ENCODE measurements at places on chromosomes 5 and 9.

DNA sequence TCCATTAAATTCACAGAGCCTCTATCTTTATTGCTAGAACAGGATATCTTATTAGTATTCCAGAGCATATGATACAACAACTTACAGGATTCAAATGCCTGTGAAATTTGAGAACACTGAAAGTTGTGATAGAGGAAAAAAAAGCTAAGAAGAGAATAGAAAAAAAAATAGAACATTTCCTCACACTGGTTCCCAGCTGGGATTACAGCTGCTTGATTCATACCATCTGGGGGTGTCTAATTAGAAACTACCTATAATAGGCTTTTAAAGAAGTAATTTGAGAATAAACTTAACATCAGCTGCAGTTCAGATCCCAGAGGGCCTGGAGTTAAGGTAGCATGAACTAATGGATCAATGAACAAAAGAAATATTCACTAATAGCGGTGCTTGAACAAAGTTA is 922.0 kb downstream of the CDH12 start:
- H3K4me3 ChIP-seq: no peak overlapping the region
- no peaks in the 10 kb centered on the region for H3K27me3 ChIP-seq
- no peaks in the 10 kb centered on the region for H3K36me3 ChIP-seq
- no peak for DNase-seq
- H3K4me1 ChIP-seq: no peaks in the 10 kb centered on the region

- no peaks in the 10 kb centered on the region for H3K4me1 ChIP-seq
Observed at GRCh38 chr9:73869264-73869663, 627.9 kb upstream of the RORB start.

DNA sequence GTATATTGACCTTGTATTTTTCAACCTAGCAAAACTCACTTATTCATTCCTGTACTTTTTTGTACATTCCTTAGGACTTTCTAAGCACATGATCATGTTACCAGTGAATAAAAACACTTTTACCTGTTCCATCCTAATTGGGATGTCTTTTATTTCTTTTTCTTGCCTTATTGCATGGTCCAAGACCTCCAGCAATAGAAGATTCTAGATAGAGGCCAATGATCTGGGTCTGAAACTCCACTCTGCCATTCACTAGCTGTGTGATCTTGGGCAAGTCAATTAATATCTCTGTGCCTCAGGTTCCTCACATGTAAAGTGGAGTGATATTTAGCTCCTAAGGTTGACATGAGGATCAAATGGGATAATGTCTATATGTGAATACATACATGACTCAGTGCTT is 8.5 kb upstream of the EXOSC2 start:
- peaks cover 37% of the 10 kb centered on the region for H3K27me3 ChIP-seq
- H3K27ac ChIP-seq: no peak overlapping the region
- no peak overlapping the region for H3K4me3 ChIP-seq
- H3K4me1 ChIP-seq: peaks cover 12% of the 10 kb centered on the region
- H3K36me3 ChIP-seq: no peaks in the 10 kb centered on the region

DNA sequence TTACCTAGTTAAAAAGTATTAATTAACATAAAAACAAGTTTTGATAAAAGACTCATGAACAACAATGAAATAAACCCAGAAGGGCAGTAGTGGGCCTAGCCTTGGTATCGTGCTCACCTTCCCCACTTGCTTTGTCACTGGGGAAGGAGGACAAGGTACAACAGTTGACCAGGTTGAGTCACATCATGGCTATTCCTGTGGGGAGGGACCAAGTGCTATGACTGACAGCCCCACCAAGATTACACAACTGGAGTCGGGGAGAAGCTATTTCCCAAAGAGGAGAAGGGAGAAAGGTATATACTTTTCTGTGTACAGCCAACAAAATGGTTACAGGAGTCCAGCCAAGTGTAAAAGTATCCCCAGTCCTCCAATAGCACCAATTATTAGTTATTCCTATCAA is 251.3 kb upstream of the RFX3 start:
- H3K4me3 ChIP-seq: no peak overlapping the region
- no peak for DNase-seq
- H3K36me3 ChIP-seq: no peaks in the 10 kb centered on the region
- no peaks in the 10 kb centered on the region for H3K4me1 ChIP-seq
- peaks cover 3% of the 10 kb centered on the region for H3K27me3 ChIP-seq
